CD4-positive, alpha-beta T cell treated with Interleukin-17A for 4 hours (primary cell): ENCODE measurements at places on chromosomes 12 and 14.
A peak's percentile ranks its signal among the peaks of the same experiment; 100 is the strongest.

- no peak for DNase-seq
Measured at GRCh38 chr14:51260225-51260624, 20.2 kb downstream of the TMX1 start.

DNA sequence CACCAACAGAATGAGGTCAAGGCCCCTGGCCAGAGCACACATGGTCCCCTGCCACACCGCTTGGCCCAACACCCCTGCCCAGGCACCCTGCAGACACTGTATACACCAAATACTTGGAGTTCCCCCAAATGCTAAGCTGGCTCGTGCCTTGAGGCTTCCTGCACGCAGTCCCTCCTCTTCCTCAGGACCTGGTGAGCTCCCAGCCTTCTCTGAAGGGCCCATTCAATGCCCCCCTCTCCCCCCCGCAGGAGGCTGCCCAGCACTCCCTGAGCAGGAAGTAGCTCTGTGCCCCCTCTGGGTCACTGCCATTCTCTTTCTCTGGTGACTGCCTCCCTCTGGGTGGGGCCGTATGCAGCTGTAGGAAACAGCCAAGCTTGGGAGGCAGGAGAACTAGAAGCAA, 75.3 kb downstream of the ITPK1 start:
- DNase-seq: no peak

- DNase-seq: no peak
Measured at GRCh38 chr14:23055621-23056144, 1.6 kb downstream of the CDH24 start.

GRCh38 chr14:93132472-93133065, 16.8 kb upstream of the ITPK1 start:
- peak; percentile 50 for DNase-seq

DNA sequence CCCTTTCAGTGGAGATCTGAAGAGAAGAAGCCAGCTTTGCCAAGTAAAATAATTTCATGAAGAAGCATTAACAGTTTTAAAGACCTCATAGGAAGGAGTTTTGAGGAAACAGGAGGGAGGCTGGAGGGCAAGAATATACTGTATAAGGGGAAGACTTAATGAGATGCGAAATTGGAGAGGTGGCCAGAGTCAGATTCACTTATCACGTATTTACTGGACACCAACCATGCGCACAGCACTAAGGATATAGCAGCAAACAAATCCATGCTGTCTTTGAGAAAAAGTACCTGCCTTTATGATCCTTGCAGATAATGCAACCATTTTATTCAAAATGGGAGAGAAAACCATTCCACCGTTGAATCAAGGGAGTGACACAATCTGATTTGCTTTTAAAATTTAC, 100.3 kb downstream of the ERC1 start:
- no peak for DNase-seq

DNA sequence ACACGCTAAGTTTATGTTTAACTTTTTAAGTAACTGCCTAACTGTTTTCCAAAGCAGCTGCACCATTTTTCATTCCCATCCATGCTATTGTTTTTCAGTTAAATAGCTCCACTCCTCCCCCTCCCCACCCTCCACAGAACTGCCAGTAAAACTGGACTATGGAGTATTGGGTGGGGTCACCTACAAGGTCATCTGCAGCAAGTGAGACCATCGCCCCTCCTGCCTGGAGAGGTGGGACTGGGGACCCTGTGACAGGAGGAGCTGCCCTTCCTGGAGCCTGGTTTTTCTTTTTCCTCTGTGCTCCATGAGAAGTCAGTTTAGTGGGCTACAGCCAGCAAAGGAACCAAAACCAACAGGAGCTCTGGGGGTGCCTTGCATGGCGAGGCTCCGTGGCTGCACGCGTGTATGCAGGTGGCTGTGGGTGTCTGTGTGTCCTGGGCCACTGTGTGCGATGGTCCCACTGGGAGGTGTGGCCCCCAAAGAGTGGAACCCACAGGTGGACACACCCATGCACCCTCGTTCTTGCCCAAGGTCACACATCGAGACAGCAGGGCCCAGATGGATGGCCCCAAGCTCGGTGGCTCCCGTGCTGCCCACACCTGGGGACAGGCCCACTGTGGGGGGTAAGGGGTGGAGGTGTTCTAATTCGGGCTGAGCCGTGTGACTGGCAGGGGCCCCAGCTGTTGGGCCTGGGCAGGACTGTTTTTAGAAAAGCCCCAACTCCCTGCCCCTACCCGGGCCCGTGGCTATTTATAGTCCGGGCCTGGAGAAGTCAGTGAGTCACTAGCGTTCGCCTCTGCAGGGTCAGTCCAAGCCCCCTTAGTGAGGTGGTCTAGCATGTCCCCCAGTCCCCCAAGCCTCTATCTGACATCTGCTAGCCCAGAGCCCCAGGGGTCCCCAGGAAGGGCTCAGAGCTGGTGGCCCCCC, 2.3 kb upstream of the ADSS1 start:
- DNase-seq: no peak
